Non-pigmented ciliary epithelial cell (primary cell): ENCODE measurements at places on chromosomes 11 and 22.

DNA sequence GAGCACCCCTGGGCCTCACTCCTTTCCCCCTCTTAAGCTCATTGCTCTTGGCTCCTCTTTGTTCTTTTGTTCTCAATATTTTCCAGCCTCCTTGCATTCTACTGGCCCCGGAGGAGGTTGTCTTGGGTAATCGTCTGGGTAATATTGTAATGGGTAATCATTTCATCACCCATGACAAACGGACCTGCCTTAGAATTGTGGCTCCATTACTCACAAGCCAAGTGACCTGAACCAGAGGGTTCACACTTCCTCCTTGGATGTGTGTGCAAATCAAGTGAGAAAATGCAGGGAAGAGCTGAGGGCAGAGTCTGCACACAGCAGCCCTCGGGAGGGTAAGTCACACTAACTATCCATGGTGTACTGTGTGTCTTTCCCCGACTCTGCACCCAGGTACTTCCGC, 305.0 kb downstream of the BUD13 start:
- DNase-seq: no peak

GRCh38 chr11:66688561-66689534, 11.2 kb upstream of the RBM4B start:
- no peak for DNase-seq

GRCh38 chr11:26297189-26297975, 34.5 kb upstream of the ANO3 start:
- peak; percentile 50 for DNase-seq

DNA sequence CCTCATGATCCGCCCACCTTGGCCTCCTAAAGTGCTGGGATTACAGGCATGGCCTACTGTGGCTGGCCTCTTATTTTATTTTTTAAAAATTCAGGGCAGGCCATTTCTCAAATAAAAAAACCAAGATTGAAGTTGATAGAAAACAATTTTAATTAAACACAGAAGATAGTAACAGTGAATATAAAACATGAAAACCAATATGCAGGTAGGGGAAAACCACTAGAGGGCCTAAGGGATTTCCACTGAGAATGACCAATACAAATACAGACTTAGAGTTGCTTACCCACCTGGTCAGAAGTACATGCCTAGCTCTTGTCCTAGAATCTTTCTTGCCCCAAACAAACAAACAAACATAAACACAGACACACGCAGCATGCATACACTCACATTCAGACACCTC, 1.7 kb upstream of the RTCB start:
- DNase-seq: no peak

- DNase-seq: no peak
Observed at GRCh38 chr11:115958089-115959000, 454.1 kb upstream of the CADM1 start.

GRCh38 chr11:111322534-111322933, 24.2 kb downstream of the POU2AF3 start:
- DNase-seq: no peak

DNA sequence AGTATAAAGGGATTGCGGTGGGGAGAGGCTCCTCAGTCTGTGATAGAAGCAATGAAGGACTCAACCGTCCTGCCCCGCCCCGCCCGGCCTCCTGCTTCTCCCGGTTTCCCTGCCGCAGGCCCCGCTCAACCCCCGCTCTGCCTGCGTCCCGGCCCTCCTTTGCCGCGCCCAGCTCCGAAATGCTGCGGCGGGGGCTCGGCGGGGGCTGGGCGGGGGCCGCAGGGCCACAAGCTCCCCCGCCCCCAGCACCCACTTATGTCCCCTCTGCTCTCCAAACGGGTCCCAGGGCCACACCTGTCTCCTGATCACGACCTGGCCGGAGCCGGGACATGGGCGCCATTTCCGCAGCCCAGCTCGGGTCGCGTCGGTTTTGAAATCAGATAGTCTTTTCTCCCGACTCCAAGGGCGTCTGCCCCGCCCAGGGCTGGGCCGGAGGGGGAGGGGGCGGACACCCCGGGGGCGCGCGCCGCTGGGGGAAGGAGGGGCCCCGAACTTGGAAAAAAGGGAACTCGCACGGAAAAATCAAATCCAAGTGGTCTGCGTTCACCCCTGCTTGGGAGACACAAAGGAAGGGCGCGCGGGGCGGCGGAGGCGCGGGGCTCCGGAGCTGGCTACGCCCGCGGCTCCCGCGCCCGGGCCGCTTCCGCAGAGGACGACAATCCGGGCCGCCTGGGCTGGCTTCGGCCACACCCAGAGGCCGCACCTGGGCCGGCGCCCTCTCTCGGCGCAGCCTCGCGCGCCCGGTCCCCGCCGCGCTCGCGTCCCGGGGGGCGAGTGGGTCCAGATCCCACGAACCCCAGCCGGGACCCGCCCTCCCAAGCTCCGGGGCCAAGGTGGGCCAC, 70.6 kb upstream of the EP300 start:
- DNase-seq: no peak

GRCh38 chr11:79949574-79949973, 508.7 kb upstream of the TENM4 start:
- DNase-seq: no peak

DNA sequence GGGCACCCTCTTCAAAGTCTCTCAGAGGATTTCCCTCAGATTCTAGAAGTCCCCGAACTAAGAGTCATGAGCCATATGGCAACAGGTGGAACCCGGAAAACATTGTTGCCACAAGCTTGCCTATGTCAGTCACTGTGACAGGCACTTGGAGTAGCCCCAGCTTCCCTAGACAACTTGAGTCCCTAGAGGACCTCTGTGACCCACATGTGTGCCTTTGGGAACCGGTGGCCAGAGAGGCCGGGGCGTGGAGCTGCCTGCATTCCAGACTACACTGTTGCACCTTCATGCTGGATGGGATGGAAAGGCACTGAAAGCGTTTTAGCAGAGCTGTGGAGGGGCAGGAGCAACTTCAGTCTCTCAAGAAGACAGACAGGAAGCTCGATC, 12.1 kb downstream of the SLC37A2 start:
- DNase-seq: no peak

DNA sequence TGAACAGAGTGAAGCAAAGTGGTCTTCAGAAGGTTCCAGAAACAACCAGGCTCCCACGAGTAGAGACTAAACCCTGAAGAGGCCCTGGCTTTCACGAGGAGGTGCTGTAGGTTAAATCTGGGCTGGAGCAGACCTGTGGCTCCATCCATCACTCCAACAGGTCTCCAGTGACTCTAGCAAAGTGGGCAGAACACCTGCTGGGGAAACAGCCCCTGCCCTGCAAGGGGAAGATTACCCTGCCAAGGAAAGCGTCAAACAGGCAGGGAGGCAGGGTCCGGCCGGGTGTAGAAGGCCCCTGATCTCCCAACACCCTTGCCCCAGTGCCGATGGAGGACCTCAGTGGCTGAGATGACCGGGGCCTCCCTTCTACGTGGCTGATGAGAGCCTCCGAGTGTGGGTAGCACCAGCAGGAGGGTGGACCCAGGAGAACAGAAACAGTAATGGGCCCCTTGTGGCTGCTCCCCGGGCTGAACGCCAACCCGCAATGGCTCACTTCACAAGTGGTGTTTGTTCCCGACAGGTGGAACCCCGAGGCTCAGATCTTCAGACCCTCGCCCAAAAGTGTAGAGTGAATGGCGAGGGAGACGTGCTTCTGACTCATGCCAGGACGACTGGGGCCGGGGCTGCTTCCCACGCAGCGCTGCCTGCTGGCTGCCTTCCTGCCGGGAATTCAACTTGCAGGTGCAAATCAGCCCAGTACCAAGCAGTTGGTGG, 112.0 kb downstream of the SHANK2 start:
- no peak for DNase-seq

- DNase-seq: no peak
Observed at GRCh38 chr11:100550912-100551632, 136.0 kb upstream of the ARHGAP42 start.

GRCh38 chr22:44940130-44940529, 69.7 kb downstream of the PHF21B start:
- no peak for DNase-seq

DNA sequence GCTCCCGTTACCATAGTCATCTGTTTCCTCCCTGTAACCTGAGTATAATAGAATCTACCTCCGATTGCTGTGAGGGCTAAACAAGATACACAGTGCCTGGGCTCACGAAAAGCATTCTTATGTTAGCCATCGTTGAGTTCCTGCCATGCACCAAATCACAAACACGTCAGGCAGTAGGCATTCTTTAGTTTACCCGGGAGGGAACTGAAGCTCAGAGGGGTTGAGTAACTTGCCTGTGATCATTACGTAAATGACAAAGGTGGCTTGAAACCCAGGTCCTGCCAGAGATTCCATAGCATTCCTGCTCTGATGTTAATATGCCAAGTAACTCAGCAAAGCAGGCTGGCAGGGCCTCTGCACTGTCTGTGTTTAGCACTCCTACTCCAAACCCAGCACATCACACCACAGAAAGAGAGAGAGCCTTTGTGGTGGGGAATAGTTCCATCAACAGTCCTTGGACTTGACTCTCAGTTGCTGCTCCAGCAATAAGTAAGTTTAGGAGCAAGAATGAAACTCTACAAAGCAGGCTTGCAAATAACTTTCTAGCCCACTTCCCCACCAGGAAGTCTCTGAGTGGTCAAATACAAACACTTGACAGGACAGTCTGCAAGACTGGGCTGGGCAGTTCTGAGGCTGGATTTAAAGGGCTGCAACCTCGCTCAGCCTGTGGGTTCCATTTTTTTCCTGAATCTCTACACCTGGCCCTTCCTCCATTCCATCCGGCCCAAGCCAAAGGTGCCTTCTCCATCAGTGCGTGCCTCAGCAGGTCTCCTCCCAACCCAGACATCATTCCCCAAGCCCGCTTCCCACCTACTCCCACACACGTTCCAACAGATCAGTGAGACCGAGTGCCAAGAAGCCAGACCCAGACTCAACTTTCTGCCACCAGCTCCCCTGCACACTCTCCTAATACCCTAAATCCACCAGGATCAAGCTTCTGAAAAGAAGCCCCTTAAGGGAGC, 1.1 kb downstream of the SCN2B start:
- DNase-seq: no peak

GRCh38 chr22:22091400-22091878, 108.9 kb upstream of the TOP3B start:
- DNase-seq: no peak

- no peak for DNase-seq
Observed at GRCh38 chr11:43367382-43368178, 8.9 kb downstream of the TTC17 start.

- no peak for DNase-seq
Observed at GRCh38 chr11:4740735-4741134, 29.0 kb downstream of the OR51F1 start.

DNA sequence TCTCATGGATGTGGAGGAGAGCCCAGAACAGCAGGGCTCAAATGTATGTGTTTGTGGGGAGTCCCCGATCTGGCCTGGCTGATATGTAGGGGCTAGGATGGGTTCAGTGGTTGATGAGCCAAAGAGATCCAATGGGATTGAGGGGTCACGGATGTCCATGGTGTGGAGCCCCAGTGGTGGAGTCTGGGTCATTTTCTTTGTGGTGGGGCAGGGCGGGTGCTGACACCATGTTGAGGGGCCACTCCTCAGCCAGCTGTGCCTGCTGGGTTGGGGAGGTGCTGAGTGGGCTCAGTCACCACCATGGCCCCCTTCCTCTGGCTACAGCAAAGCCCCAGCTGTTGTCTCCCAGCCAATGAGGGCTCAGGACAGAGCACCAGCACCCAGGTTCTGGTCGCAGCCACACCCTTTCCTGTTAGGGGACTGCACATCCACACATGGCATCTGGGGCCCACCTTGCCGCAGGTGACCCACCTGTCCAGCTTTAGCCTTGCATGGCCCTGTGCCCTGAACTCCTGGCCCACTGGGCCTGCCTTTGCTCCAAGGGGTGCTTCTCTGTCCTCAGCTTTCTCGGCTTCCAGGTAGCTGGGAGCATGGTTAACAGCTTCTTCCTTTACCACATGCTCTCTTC, 3.2 kb upstream of the GNAZ start:
- DNase-seq: no peak

DNA sequence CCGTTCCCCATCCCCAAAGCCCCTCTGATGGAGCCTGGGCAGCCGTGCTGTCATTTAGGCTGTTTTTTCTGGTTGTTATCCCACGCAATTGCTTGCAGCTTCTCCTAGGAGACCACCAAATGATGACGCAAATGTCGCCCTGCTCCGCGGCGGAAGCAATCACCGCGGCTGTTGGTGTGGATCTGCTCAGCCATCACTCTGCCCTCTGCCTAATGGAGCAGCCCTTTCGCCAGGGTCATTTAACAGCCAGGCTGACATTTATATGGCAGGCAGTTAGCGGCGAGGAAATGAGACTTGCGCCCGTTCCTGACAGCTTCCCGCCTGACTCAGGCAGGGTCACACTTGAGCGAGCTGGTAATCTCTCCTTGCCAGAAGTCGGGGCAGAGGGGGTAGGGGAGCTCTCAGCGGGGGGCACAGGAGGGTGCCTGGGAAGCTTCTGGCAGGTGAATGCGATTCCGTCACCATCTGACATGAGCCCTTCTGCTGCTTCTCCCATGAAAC, 97.9 kb upstream of the RTL6 start:
- no peak for DNase-seq

- DNase-seq: no peak
Observed at GRCh38 chr22:20865875-20866445, 7.2 kb downstream of the SNAP29 start.

GRCh38 chr11:129333873-129334272, 41.8 kb upstream of the BARX2 start:
- DNase-seq: no peak

GRCh38 chr11:12801976-12802375, 127.8 kb downstream of the TEAD1 start:
- DNase-seq: no peak

- DNase-seq: no peak
Observed at GRCh38 chr11:44811841-44812448, 85.2 kb downstream of the TSPAN18 start.

- peak; percentile 61 for DNase-seq
Observed at GRCh38 chr11:24238771-24239645, 257.8 kb upstream of the LUZP2 start.

- DNase-seq: no peak
Observed at GRCh38 chr22:44701824-44702478, at the start of gene PRR5. Gene PRR5 (plus strand): TSS chr22:44702204. CDS start chr22:44702475, 271 bp downstream.

- no peak for DNase-seq
Observed at GRCh38 chr11:69967484-69967883, 110.6 kb upstream of the ANO1 start.

DNA sequence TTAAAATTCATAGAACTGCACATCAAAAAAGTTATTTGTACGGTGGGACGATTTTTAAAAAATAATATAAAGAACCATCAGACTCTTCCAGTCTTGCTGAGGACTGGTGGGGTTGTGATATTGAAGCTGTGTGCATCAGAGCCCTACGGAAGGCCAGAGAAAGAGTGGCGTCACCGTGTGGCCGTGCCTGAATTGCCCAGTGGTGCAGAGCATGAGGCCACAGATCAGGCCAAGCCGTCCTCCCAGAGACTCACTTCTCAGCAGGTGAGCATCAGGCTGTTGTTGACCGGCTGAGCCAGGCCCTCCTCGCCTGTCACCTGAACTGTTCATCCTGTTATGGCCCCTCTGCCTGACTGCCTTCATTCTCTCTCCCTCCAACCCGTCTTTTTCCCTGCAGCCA, 1013.9 kb downstream of the TBC1D22A start:
- DNase-seq: no peak

GRCh38 chr22:36733271-36733670, 29.7 kb upstream of the CACNG2 start:
- DNase-seq: no peak
